ENCODE measurements at places on chromosomes 4 and X.

DNA sequence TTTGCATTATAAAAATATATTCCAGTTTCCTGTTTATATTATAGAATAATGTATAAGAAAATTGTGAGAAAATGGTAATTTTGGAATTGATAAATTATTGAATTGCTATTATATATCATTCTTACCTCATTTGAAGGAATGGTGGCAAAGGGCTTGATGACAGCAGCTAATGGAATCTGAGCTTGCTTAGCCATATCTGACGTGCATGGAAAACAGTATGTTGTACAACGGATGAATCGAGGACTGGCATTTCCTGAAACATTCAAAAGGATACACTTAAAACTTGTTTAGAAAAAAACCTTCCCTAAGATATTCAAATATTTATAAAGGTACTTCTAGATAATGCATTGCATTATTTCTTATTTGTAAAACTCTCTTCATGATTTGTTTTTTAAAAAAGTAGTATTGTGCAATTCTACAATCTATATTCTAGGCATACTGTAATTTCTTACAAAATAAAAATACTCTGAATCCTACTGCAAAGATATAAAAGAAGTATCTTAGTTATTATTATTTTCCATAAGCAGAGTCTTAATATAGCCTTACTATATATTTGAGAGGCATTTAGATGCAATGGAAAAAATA lies 38.3 kb downstream of the SEC24D start:
- no peak for DNase-seq

DNA sequence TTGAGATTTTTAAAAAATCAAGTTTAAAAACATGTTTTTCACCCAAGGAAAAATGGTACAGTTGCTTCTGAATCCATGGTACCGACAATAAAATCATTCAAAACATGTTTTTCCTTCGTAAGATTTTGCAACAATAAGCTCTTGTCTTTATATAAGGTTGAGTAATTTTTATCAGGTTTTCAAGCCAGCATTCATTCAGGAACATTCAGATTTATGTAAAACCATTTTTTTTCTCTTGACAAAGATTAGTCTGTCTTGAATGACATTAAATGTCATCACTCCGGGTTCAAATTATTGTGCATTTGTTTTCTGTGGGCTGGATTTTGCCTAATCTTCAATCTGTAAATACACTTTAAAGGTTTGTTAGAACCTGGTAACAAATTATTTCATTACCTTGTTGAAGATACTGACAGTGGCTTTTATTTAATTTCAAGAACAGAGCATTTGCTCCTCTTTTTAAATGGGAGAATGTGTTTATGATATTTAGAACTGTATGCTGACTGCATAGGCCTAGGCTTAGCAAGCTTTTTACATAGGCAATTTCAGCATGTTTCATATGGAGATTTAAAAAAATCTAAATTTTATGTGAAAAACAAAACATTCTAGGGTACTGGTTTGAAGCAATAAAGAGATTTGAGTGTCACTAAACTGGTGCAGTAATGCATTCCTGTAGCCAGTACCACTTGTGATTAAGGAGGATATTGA lies 336.4 kb upstream of the HAND2 start:
- DNase-seq: no peak

- no peak for DNase-seq
These were observed 164.1 kb downstream of the PPP3CA start for GRCh38 chr4:101183221-101183620.

GRCh38 chr4:119540249-119540648 lies 88.4 kb downstream of the PDE5A start:
- DNase-seq: no peak

- DNase-seq: peak; percentile 44
These were observed 54.0 kb upstream of the AMELX start for GRCh38 chrX:11239230-11239629.

DNA sequence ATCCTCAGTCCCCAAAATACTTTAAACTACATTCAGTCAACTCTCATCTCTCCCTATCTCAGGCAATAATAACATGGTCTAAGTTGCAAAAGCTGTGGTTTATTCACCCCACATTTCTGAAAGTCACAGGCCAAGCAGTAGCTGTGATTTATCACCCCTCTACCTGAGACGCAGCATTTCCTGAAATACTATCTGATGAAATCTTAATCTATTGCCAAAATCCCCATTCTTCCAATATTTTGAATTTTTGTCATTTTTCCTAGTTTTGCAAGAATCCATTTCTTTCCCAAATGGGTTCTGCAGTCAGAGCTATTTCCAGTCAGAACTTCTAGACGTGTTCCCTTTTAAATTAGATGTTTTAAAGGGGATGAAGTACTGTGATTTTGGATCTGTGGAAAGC lies 148.3 kb downstream of the BANK1 start:
- DNase-seq: peak; percentile 58

DNA sequence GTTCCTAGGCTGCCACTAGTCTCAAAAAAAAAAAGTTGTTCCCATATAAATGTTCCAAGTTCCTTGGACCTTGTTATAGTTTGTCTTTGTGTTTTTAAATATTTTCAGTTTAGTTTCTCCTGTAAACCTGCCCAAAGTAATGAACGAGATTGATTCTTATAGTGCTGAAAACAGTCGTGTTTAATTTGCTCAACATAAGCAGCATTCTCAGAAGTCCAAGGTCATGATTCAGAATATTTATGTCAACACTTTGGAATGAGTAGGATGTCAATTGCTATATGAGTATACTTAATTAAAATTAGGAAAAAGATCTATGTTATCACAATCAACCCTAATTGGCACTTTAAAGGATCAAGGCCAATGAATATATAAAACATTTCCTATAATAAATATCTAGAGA lies 510.9 kb downstream of the PPP4R3C start:
- DNase-seq: no peak

GRCh38 chr4:27947302-27947701 lies 1086.7 kb downstream of the STIM2 start:
- DNase-seq: no peak

GRCh38 chrX:127404161-127404560 lies 584.6 kb downstream of the PRR32 start:
- no peak for DNase-seq

GRCh38 chrX:88883200-88883599 lies 136.2 kb downstream of the CPXCR1 start:
- no peak for DNase-seq

DNA sequence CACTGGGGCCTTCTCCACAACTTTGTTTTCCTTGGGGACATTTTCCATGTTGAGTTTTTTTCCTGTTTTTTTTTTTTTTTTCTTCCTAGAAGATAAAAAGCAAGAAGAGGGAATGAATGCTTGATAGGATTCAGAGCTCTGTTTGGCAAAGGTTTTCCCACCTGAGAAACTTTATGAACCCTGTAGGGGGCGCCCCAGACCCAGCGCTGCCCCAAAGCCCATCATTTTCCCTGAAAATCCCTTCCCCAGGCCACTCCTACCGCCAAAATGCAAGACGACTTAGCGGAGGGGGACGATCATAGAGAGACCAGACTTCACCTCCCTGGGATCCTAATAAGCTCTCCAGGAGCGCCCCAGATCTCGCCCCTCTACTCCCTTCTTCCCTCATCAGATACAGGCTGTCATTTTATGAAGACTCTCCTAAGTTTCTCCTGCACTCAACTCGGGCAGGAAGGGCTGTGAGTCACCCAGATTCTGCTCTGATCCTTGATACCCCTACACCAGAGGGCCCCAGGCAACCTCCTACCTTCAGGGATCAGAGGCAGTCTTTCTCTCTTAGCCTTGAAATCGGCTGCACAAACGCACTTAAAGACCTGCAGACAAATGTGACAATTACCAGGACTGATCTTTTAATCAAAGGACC lies 1.4 kb downstream of the BEX5 start:
- DNase-seq: no peak

GRCh38 chrX:56785442-56785841 lies 56.4 kb downstream of the NBDY start:
- no peak for DNase-seq

GRCh38 chr4:128241425-128241913 lies 46.1 kb downstream of the PGRMC2 start:
- DNase-seq: peak; percentile 98

- peak; percentile 42 for DNase-seq
These were observed 70.2 kb downstream of the CLDN22 start for GRCh38 chr4:183249854-183250253.

- DNase-seq: no peak
These were observed 4.8 kb downstream of the SAT1 start for GRCh38 chrX:23787745-23788118.

DNA sequence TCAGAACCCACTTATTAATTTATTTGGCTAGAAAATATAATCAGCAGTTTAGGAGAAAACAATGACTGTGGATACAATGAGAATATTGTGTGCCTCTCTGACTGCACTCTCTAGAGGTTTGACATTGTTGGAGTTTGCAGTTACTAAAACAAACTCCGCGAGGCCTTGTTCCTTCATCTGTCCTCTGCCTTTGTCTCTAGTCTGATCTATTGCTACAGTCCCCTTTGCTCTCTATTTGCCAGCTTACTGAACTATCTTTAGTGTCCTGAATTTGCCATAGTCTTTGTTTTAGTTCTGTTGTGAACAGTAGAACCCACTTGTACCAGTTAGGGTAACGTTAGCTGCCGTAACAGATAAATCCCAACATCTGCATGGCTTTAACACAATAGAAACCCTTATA lies 81.4 kb upstream of the RPS6KA3 start:
- DNase-seq: no peak

GRCh38 chr4:102552781-102553180 lies 51.6 kb downstream of the NFKB1 start:
- DNase-seq: no peak

DNA sequence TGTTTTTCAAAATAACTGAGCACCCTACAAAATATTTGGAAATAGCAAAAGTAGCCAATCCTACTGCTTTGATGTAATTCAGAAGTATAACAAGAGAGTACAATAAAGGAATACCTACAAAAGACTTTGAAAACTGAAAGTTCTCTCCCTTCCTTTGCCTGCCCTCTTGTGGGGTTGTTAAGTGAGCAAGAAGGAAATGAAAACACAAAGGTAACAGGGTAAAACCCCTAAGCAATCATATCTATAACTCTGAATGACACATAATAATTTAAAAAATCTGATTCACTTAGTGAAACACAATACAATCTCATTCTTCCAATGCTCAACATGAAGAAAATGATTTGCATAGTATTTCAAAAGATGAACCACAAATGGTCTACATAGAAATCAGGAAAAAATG lies 98.2 kb downstream of the FRYL start:
- peak; percentile 53 for DNase-seq

- DNase-seq: no peak
These were observed 726.5 kb downstream of the FAM133A start for GRCh38 chrX:94400488-94400887.

GRCh38 chr4:155735496-155735895 lies 23.3 kb upstream of the GUCY1B1 start:
- DNase-seq: peak; percentile 16

GRCh38 chrX:41603596-41603995 lies 85.2 kb upstream of the GPR34 start:
- DNase-seq: no peak

DNA sequence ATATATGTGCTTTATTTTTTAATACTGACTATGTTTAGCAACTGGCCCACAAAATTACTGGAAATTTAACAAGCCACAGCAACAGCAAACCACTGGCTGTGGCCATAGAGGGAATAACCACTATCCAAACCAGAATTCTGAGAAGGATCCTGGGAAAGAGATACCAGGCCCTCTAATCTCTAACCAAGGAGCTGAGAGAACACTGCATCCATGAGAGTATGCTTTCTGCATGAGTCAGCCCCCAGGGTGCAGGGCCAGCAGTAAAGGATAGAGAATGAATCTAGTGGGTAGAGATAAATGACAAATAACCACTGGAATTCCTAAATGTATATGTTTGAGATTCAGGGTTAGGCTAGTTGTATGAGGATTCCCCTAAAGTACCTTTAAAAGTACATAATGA lies 221.8 kb downstream of the KIT start:
- peak; percentile 93 for DNase-seq

- DNase-seq: no peak
These were observed 27.3 kb upstream of the CHRNA9 start for GRCh38 chr4:40307627-40308497.

GRCh38 chr4:33013282-33013681 lies 2293.1 kb downstream of the PCDH7 start:
- no peak for DNase-seq

DNA sequence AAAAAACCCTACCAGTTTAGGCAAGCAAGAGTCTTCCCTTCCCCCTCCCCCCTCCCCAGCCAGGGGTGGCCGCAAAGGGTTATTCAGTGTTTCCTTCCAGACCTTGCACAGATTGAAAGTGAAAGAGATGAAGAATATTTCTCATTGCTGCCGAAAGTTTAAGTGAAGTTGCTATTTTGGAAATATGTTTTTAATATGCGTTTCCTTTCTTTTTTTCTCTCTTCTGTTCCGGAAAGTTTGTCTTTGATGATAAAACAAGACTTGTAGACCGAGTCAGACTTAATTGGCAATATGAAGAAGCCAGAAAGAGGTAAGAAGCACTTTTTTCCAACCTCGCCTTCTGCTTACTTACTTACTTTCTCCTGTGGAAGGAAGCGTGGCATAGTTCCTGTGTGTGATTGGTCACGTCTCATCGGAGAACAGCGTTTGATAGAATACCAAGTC lies 58.5 kb upstream of the CLCN4 start:
- DNase-seq: peak; percentile 45

DNA sequence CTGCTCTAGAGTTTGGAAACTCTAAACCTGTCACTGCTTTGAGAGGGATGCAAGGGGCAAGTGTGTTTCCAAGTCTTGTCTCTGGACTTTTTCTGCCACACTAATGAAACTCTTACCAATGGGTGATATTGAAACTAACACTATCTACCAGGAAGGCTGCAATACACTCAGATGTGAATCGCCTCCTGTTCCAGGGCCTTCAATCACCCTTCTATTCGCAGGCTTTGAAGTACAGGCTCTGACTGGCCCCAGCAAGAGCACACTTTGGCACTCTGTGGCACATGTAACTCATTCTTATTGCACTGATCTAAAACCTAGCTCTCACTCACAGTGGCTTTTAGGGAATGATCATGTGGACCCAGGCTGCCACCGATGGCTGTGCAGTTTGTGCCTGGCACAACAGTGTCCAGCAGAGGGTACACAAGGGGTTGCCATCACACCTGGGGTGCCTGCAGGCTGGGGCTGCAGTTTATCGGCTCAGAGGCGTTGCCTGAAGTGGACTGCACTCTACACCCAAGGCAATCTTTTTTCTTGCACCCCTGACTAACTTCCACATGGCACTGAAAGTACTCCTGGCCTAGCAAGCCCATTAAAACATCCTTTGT lies 210.8 kb downstream of the MGST2 start:
- DNase-seq: no peak

GRCh38 chrX:103254171-103254824 lies 657 bp downstream of the TCEAL8 start:
- peak; percentile 26 for DNase-seq

DNA sequence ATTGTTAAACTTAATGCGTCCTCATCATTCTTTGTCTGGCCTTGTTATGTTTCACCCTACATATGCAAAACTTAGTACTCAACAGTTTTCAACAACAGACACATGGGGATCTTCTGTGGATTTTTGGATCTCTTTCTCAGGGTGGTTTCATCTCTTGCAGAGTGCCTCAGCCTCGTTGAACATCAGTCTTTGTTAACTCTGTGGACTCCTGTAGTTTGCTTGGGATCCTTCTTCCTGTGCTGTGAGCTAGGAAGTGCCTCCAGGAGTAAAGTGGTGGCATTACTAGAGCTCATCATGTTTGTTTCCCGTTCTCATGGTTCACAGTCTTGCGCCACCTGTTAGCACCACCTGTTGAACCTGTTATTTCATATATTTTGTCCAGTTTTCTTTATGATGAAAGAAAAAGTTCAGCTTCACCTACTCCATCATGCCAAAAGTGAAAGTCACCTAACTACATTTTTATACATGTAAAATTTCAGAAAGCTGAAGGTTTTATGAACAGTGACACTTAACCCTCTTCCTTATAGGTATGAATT lies 27.5 kb upstream of the NDUFC1 start:
- no peak for DNase-seq
